ENCODE measurements at places on chromosomes 16 and 17. TPM values are rescaled to one million over a fixed set of nuclear protein-coding genes. Genes with fewer than 3 reads are reported as not detected.

DNA sequence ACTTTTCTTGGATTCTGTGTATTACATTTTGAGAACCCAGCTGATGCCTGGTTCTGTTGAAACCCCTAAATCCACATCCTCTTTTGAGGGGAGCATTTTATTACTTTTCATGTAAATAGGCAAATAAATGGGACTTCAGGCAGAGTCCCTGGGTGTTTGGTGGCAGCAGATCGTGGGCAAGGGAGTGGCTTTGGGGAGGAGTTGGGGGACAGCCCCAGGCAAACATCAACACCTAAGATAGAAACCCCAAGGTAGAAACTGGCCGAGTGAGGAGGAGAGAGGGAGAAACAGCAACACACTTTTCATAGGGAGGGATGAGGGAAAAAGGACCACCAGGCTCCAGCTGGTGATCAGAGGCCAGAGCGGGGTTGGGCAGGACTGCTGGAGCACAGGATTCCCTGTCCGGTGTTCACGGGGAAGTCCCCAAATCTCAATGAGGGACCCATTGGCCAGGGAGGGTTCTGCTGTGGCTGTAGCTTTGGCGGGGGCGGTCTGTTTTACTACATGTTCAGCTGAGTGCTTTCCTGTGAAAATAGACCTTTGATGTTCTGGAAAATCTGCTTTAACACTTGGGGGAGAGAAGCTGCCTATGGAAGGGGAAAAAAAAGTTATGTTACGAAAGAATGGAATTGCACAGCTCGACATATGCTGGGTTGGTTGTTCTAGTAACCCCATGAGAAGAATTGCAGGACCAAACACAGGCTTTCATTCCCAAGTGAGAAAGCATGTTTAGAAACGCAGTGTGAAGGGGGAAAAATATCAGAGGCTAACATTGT, 46.6 kb downstream of the MSI2 start:
- no peak for DNase-seq

Gene RHBDL1
- polyA plus RNA-seq = 1.8 TPM

DNA sequence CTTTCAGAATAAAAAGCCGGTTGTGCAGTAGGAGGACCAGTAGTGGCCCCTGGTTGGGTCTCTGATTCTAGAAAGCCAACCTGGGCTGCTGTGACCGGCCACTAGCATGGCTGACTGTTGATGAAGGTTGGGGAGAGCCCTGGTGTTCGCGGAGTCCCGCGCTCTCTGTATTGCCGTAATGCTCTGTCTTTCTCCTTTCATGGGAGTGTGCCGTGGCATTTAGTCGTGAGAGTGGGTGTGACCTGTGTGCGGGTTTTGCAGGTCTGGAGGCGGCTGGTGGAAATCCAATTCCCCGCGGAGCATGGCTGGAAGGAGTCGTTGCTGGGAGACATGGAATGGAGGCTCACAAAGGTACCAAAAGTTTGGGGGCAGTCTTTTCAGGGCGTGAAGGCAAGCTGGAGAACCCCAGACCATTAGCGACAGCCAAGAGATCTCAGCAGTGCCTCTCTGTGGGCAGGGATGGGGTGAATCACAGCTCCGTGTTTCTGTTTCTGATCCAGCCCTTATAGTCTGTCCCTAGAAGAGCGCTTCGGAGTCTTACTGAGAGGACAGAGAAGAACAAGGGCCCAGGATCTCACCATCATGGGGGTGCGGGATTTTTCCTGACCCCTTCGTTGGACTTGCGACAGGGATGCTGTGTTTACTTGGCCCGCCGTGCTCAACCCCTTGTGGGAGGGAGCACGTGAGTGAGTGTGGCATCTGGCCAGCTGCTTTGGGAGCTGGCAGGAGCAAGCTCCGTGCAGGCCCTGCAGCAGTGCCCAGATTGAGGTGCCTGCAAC, 56.5 kb downstream of the RNF213 start:
- no peak for DNase-seq

DNA sequence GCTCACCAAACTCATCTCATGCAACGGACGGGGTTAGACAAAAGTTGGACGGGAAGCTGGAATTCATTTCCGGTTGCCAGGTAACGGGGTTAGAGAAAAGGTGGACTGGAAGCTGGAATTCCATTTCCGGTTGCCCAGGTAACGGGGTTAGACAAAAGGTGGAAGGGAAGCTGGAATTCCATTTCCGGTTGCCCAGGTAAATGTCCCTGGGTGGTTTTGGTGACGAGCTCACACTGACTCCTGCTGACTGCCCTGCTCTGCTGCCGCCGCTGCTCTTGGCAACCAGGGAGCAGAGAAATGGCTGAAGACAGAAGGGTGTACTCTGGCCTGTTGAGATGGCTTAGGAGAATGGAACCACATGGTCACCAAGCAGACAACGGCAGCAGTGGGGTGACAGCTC, 170.3 kb upstream of the RPH3AL start:
- no peak for DNase-seq

Gene AOC3
- polyA plus RNA-seq = 13.3 TPM

DNA sequence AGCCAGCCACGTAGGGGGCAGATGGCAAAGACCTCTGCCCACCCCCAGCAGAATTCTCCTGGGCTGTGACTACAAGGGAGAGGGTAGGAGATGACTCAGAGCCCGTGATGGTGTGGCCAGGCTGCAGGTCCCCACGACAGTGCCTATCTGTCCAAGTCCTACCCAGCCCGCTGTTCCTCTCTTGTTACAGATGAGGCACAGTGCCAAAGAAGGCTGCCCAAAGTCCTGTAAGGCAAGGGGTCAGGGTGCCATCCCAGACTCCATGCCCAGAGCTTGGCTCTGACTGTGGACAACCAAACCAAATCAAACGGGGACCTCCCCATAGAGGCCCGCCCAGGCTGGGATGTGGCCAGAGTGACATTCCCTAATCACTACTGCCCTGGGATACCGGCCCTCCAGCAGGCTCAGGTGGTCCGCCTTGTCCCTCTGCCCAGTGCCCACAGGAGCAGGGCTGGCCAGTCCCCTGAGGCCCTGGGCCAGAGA, 12.6 kb upstream of the BCAR1 start:
- no peak for DNase-seq

DNA sequence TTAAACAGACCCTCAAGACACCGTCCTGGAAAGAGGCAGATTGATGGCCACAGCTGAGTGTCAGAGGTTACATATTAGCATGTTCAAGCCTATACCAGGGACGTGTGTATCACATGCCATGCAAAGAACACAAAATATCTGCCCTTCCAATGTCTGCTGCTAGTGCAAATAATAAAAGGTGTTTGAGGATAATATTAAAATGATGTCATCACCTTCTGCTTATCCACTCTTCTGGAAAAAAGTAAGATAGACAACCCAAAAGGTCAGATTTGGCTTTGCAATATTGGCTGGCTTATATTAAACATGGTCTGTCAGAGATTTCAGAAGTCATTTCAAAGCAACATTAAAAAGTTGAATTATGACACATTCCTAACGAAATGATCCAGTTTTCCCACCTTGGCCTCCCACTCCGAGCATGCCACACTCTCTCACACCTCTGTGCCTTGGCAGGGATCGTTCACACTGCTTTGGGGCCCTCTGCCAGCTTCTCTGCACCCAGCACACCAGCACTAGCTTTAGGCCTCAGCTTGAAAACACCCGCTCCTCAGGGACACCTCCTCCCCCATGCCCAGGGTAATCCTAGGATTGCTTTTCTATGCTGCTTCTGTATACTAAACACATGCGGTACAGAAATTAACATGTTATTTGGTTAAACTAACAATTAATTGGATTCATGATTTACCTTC, 248.2 kb downstream of the NTN1 start:
- no peak for DNase-seq

- DNase-seq = no peak
These were observed 87.6 kb downstream of the RAB11FIP4 start for GRCh38 chr17:31479062-31479408.

- DNase-seq = no peak
These were observed 11.5 kb upstream of the HAS3 start for GRCh38 chr16:69093974-69094373.

Gene RHBDL3
- 1.1 TPM for polyA plus RNA-seq

DNA sequence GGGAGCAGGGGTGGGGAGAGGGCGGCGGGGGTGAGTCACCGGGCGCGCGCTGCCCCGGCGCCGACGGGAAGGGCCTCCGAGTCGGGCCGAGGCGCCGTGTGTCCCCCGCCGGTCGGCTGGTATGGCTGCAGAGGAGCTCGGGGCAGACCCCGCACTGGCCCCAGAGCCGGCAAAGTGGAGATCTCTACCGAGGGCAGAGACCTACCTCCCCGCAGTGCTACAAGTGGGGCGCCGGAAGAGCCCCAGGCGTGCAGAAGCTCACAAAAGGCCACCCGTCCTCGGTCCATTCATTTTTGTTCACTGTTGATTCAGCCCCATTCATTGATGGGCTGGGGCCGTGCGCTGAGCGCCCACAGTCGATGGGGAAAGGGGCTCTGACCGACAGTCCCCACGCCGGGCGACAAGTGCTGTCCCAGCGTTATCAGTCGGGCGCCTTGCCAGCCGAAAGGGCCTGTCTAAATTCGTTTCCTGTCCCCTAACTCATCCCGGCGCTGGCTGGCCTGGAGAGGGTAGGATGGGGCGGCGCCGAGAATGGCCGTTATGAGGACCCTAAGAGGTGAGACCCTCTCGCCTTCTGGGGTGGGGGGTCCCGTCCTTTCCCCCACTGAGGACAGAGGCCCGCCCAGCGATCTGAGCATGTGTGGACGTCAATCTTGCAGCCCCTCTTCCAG, 709 bp upstream of the ENO3 start:
- DNase-seq = no peak

DNA sequence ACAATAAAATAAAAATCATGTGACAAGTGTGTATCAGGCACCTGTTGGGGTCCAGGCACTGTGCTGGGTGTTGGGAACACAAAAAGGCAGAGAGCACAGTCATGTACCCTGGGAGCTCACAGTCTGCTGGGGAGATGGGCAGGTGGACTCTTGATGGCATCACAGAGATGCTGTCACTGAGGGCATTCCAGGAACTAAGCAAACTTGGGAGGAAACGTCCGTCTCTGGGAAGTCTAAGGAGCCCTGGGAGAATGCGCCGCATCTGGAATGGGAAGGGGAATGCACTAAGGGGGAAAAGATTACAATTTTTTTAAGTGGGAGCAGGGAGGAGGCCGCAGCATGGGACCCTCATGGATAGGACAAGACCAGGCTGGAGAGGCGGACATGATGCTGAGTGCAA, 80.9 kb upstream of the ZNF423 start:
- no peak for DNase-seq

Gene RDM1
- 0.28 TPM for polyA plus RNA-seq

DNA sequence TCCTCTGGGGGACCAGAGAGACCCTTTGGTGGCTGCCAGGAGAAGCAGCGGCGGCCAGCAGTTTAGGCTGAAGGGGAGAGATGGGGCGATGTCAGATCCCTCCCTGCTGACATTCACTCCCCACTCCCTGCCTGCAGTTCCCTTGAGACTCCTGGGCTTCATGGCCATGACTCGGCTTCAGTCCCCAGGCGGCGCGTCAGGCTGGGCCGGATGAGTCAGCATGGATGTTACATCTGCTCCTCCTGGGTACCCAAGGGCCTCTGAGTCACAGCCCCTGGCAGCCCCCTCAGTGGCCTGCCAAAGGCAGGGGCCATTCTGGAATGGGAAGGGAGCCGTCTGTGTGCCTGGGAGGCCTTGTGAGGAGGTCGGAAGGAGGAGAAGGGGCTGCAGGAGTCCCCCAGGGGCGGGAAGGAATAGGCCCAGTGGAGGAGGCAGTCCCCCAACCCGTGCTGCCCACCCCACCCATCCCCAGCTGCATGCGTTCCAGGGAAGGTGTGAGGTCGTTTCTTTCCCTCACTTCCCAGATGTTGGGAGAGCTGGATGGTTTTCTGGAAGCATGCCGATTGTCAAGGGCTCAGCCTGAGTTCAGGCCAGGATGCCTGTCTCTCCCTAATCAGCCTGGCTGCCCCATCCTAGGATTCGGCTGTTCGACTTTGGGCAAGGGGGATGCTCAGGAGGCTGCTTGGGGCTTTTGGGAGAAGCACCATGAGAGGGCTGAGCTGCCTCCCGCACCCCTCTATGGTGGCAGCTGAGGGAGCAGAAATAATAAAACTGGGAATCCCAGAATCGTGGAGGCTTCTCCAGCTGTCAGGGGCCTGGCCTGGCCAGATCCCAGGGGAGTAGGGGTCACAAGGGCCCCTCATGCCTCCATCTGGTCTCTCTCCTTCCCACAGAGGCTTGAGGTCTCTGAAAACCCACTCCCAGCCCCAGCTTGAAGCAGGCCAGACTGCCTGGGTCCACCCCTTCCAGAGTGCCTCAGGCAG, 9.7 kb downstream of the RHBDL3 start:
- DNase-seq = no peak

- DNase-seq = no peak
These were observed 165.3 kb downstream of the PARN start for GRCh38 chr16:14464796-14465195.

Gene KRTAP4-9
- not detected for polyA plus RNA-seq

Gene CCL2
- polyA plus RNA-seq = 51.6 TPM

Gene LRRC37A
- polyA plus RNA-seq = 3.0 TPM

Gene HOXB9
- 0.05 TPM for polyA plus RNA-seq

DNA sequence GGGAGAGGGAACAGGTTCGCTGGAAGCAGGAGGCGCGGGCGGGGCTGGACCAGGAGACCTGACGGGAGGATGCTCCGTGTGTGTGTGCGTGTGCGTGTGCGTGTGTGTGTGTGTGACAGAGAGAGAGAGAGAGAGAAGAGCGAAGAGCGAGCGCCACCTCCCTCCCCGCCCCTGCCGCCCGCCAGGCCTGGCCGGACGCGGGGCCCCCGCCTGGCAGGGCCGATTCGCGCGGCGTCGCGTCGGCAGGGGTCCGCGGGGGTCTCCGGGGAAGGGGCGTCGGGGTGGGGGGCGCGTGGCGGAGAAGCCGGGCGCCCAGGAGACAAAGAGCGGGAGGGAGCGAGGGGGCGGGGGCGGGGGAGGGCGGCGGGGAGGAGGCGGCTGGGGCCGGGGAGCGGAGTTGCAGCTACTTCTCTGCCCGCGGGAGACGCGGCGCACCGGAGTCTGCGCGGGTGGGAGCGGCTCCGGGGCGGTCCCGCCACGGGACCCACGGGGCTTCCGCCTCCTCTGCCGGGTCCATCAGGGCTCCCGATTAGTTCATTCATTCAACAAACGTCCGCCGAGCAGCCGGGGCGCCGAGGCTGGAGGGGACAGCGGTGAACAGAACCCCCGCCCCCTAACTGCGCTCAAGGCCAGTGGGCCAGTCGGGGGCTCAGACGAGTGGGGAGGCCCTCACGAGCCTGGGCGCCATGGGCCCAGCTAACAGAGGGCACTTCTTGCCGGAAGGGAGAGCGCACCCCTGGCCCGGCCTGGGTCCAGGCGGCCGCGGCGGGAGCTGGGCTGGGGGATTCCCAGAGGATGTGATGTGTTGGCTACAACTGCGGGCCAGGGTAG, at the start of gene SAMD14:
TSS of gene SAMD14 (minus strand) at position 433 of the 831 bp plus-strand sequence. CDS start 5,201 bp downstream, outside the sequence.
- DNase-seq = no peak

Gene RAMP2
- polyA plus RNA-seq = 64.1 TPM

DNA sequence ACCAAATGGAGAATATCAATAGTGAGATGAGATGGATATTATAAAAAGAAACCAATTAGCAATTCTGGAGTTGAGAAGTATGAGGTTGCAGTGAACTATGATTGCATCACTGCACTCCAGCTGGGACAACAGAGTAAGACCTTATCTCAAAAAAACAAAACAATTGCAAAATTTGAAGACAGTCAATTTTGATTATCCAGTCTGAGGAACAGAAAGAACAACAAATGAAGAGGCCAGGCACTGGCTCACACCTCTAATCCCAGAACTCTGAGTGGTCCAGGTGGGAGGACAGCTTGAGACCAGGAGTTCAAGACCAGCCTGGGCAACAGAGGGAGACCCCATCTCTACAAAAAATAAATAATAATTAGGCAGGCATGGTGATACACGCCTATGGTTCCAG, 35.0 kb downstream of the USP32 start:
- DNase-seq = no peak
